Caco-2 (cell line): ENCODE measurements at places on chromosomes 12 and 14.

GRCh38 chr12:7142056-7142644 lies 12.0 kb downstream of the CLSTN3 start:
- peak; percentile 75 for DNase-seq

DNA sequence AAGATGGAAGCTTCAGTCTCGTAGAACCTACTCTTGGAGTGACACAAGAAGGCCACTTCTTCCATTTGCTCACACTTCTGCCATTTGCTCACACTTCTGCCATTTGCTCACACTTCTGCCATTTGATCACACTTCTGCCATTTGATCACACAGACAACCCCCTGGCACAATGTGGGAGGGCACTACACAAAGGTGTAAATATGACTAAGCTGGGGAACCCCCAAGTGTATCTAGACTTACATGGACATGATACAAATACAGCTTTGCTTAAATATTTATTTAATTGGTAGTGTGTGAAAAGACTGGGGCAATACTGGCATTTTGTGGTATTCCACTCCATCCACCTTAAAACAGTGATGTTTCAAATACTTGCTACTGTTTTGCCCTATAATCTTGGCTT lies 296.2 kb upstream of the PPFIA2 start:
- no peak for DNase-seq

GRCh38 chr12:96821592-96821991 lies 85.5 kb upstream of the NEDD1 start:
- DNase-seq = no peak

DNA sequence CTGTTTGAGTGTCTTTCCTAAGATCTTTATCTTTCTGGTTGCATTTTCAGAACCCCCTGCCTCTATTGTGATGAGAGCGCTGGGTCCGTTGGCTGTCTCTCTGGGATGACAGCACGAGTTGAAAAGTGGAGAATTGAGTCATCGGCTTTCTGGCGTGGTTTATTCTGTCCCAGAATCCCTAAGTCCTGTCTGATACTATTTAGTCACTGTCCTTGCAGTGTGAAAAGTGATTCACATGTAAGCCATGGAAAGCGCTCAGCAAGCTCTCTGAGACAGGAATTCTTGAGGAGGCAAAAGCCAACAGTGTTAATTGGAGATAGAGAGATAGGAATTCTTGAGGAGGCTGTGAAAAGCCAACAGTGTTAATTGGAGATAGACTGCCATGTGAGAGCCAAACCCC lies 121.7 kb downstream of the CHST11 start:
- DNase-seq = no peak

DNA sequence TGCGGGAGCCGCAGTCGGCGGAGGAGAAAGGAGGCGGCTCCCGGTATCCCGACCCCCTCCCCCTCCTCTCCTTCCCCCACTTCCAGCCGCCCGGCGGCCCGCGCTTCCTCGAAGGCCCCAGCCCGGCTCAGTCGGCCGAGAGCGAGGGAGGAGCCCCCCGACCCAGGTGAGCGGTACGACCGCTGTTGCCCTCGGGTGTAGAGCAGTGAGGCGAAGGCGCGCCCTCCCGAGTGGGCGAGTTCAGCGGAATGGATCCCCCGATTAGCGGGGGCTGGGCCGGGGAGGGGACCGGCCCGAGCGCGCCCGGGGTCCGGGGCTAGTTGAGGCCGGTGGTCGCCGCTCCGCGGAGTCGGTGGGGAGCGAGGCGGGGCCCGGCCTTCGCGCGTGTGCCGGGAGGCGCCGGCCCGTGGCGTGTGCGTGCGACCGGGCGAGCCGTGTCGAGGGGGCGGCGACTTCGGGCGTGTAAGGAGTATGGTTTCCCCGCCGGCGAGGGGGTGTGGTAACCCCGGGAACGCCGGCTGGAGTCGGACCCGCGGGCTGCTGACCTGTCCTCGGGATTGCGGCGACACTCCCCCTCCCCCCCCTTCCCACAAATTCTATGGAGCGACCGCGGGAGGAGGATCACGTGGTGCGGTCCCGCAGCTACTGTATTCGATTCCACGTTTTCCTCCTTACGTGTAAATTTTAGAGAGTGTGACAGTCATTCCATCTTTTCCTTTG lies 501 bp downstream of the RIMKLB start:
- peak; percentile 66 for DNase-seq

- DNase-seq = no peak
Observed at GRCh38 chr14:73426877-73427276, 31.5 kb downstream of the NUMB start.

- no peak for DNase-seq
Observed at GRCh38 chr14:74610199-74610865, 1.7 kb downstream of the LTBP2 start.

- no peak for DNase-seq
Observed at GRCh38 chr12:109131154-109132050, 15.0 kb downstream of the ACACB start.

- no peak for DNase-seq
Observed at GRCh38 chr12:114166362-114166761, 200.2 kb upstream of the RBM19 start.

DNA sequence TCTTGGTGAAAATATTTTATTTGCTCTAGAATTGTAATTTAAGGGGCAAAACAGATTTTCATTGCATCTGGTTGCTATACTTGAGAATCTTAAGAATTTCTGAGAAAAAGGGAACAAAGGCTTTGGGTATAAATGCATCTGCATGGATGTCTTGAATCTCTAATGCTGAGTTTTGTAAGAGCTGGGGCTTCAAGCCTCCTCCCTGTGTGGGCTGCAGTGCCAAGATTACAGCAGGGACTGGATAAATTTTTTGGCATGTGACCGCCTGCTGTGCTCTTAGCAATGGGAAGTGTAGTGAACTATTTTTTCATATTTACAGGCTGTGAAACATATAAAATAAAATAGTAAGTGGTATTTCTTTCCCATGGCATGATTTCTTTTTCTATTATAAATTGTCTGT lies 70.0 kb downstream of the SLC38A6 start:
- no peak for DNase-seq

DNA sequence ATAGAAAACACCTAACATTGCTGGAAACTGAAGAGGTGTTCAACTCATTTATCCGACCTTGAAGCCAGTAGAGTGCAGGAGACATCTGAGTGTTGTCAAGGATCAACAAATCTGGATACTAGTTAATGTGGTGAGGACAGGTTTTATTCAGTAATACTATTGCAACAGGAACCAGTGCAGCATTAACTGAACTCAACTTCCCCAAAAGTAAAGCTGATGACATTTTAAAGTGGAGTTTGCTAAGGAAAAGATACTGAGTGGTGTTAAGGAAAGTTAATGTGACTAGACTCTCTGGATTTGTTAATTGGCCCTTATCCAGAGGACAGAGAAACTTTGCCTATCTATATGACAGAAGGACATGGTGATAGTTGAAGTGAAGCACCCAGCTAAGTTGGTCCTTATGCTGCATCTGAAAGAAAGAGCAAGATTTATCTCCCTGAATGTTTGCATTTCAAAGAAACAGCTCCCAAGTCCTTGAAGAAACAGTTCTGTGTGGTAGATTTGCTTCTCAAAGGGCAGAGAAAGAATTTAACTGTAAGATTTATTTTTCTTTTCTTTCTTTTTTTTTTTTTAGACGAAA lies 1.2 kb upstream of the CLEC7A start:
- DNase-seq = no peak

DNA sequence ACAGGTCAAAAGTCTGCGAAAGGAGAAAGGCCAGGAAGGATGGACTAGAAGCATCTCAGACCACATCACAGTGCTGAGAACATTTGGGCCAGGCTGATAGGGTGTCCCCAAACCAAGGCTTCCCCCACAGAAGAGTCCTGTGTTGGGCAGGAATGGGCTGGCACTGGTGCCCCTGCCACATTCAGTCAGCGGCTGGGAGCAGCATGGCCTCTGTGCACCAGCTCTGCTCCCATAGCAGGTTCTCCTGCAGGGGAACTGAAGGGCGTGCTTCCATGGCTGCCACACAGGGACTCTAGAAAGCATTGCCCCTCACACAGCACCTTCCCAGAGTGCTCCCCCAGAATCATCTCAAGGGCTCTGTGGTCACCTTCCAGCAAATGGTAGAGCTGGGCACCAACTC lies 17.5 kb downstream of the EVL start:
- DNase-seq = no peak

DNA sequence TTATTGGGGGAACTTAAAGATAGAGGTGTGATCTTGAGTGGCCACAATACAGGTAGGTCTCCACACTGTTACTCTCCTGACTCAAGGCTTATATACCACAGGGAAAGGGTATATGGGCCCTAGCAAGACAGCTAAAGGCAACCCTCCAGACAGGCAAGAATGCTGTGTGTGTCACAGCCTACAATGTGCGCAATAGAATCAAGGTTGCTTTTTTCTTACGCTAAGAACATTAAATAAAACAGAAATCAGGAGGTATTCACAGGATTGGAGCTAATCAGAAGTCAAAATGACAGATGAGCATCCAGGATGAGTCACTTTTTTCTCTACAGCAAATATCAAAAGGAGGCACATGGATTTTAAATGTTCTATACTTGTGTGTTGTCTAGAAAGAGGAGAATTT lies 1797.9 kb upstream of the SEL1L start:
- no peak for DNase-seq

DNA sequence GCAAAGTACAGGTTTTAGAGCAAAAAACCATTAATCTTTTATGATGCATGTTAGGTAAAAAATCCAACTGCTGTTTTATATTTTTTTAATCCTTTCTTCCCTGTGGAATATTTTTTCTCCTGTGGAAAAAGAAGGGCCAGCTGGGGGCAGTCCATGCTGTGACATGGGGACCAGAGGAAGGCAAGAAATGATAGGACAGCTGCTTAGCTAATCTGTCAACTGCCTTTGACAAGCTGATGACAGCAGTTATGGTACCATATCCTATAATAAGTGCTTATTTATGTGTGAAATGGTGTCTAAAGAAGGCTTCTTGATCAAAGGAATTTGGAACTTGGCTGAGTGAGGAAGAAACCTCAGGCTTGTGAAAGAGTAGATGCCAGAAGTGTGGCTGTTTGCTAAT lies 452.4 kb upstream of the NOVA1 start:
- DNase-seq = no peak

GRCh38 chr14:56121816-56122215 lies 3.6 kb downstream of the PELI2 start:
- no peak for DNase-seq

- DNase-seq = no peak
Observed at GRCh38 chr14:60204843-60205774, 39.9 kb upstream of the DHRS7 start.

- no peak for DNase-seq
Observed at GRCh38 chr12:48868451-48868850, 2.8 kb upstream of the RND1 start.

GRCh38 chr12:96248136-96248931 lies 54.2 kb downstream of the ELK3 start:
- no peak for DNase-seq

DNA sequence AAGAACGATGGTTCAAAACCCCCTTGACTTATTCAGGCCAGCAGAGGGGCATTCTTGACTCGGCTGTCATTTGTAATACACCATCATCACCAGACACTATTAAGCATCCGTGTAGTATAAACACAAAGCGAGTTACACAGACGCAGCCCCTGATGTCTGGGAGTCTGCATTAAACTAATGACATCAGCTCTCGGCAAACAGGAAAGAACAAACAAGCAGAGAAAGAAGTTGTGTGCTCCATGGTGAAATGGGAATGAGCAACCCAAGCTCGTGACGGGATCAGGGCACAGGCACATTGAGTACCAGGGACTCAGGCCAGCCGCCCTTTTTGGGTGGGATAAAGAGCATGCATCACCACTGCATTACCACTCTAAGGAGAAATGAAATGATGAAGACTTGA lies 460.1 kb downstream of the MED13L start:
- no peak for DNase-seq

DNA sequence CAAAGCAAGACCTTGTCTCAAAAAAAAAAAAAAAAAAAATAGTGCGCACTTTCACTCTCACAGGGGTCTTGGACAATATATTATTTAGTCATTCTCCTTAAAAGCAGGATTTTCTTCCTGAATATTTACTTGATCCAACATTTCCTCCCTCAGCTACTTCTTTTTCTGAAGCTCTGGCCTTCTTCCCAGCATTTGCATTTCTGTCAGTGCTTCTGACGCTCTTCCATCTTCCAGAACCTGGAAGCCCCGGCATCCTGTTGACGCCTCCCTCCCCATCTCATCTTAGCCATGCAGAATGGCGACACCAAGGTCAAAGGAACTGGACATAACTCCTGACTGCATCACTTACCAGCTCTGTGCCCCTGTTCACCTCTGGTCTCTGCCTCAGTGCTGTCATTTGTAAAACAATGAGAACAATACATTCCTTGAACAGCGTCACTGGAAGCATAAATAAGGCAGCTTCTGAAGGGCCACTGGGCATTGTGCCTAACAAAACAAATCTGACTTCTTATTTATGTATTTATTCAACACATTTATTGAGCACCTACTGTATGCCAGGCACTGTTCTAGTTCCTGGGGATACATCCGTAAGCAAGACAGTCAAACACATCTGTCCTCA lies 90.9 kb upstream of the MDM1 start:
- DNase-seq = no peak

- no peak for DNase-seq
Observed at GRCh38 chr12:13182881-13183280, 13.6 kb upstream of the EMP1 start.

- no peak for DNase-seq
Observed at GRCh38 chr12:5465384-5465783, 33.5 kb downstream of the NTF3 start.

DNA sequence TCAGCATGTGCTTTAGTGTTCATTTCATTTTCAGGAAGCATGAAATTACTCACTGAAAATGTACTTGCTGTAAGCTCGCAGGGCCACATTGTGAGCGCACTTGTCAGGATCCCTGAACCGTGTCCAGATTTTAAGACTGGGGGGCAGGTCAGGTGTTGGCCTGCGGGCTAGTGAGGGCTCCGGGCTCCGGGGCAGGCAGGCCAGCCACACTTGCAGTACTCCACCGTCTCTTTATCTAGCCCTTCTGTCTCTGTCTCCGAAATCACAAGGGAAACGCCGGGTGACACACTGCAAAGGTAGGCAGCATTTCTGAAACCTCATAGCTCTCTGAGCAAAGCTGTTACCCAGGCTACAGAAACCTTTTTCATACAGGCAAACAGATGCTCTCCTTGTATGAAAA lies 98.7 kb downstream of the EML1 start:
- DNase-seq = no peak

GRCh38 chr12:62738105-62738504 lies 196.8 kb downstream of the PPM1H start:
- DNase-seq = no peak

DNA sequence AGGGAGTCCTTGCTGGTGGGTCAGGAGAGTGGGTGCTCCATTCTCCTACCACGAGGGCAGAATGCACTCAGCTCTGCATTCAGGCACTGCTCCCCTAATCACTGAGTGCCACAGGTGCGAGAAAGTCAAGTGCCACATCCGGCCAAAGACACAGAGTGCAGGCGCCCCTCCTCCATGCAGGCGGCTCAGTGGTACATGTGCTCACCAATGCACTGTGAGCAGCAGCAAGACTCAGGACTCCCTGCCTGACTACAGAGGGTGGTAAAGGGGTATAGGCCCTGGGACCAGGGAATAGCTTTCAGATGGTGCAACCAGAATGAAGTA lies 32.9 kb downstream of the ZFYVE21 start:
- no peak for DNase-seq

GRCh38 chr12:30764251-30764650 lies 9.5 kb upstream of the CAPRIN2 start:
- no peak for DNase-seq
